Colonic mucosa (tissue), 4 donors: ENCODE measurements at places on chromosomes 5 and 9. TPM values are rescaled to one million over a fixed set of nuclear protein-coding genes. Genes with fewer than 3 reads are reported as not detected.

- no peak for DNase-seq
- no peaks in the 10 kb centered on the region for H3K36me3 ChIP-seq
- no peak overlapping the region for H3K4me3 ChIP-seq
- H3K4me1 ChIP-seq: no peaks in the 10 kb centered on the region
Measured at GRCh38 chr9:121884057-121884541, 209.0 kb downstream of the TTLL11 start.

DNA sequence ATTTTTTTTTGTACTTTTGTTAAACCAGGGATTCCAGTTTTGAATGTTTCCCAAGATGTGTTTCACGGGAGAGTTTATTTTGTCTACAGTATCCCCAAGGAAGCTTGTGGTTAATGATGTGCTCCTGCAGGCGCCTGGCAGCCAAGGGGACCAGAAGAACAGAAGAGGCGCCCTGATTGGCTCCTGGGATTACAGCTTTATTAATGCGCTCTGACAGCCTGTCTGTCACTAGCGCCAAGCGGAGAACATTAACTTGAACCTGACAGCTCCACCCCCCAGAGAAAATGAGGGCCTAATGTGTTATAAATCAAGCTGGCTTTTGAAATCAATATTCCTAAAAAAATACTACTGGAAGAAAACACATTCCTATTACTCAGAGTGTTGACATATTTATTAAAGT lies 5.0 kb upstream of the FBXL7 start:
- no peaks in the 10 kb centered on the region for H3K4me1 ChIP-seq
- no peak overlapping the region for H3K4me3 ChIP-seq
- H3K27me3 ChIP-seq: peaks cover 7% of the 10 kb centered on the region
- no peak for DNase-seq

The GFRA3 gene
- 1.8 TPM for total RNA-seq

The SLC36A3 gene
- total RNA-seq: not detected

The FAT2 gene
- total RNA-seq: not detected
